Urothelium cell line (cell line): ENCODE measurements at places on chromosomes 12 and 14.

DNA sequence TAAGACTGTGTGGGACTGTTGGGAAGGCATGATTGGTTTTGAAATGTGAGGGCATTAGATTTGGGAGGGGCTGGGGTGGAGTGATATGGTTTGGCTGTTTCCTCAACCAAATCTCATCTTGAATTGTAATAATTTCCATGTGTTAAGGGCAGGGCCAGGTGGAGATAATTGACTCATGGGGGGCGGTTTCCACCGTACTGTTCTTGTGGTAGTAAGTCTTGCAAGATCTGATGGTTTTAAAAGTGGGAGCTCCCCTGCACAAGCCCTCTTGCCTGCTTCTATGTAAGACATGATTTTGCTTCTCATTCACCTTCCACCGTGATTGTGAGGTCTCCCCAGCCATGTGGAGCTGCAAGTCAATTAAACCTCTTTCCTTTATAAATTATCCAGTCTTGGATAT lies 76.6 kb upstream of the PPFIA2 start:
- no peak for DNase-seq

DNA sequence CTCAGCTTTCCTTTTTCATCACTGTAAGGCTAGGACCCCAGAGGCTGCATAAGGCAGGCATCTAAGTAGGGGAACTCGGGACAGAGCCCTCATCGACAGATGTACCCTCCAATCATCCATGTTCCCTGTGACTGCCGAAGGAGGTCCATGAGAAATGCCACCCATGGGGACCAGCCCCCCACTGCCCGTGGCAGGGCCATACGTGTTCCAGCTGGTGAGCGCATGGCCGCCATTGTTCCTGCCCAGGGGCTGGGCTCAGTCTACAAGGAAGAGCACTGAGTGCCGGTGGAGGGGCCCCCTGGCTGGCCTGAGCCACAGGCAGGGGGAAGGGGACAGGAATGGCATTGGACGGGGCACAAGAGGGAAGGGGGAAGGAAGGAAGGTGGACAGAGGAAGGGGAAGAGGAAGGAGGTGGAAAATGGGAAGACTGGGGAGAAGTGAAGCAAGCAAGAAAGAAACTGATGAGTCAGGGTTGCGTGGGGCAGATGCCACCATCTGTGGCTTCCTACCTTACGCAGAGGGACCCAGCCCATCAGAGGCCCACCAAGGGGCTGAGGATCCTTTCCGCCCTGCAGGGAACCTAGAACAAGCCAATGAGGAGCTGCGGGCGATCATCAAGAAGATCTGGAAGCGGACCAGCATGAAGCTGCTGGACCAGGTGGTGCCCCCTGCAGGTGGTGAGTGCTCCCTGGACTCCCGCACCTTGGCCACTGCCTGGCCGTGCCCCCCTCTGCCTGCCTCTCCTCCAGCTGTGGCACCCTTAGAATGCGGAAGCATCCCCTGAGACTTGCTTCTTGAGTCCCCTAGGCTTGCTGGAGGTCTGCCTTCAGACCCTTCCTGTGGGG lies 120.6 kb upstream of the FKBP4 start:
- DNase-seq, result no peak

DNA sequence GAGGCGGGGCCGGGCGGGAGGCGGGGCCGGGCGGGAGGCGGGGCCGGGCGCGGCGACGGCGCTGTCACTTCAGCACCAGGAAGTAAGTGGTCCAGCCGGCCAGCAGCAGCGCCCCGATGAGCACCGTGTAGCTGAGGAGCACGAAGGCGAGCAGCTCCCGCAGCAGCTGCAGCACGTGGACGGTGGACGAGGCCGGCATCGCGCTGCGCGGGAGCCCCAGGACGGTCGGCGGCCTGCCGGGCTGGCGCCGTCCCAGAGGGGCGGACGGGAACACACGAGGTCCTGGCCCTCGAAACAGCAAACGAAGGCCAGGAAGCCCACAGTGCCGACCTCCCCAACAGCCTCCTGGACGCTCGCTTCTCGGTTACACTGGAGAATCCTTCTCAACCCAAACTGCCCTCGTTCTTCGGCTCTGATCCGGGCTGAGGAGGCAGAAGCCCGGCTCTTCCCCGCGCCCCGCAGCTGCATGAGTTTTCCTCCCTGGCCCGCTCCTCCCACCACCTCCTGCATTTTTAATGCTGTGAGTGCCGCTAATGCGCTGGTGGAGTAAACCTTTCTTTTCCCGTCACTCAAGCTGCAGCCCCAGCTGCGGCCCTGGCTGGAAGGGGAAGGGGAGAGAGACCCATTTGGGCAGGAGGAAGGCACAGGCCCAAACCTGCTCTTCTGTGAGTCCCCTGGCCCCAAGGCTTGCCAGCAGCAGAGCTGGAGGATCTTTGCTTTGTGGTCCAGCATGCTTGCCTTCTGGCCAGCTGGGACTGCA lies 694 bp upstream of the DIABLO start:
- DNase-seq, result no peak

DNA sequence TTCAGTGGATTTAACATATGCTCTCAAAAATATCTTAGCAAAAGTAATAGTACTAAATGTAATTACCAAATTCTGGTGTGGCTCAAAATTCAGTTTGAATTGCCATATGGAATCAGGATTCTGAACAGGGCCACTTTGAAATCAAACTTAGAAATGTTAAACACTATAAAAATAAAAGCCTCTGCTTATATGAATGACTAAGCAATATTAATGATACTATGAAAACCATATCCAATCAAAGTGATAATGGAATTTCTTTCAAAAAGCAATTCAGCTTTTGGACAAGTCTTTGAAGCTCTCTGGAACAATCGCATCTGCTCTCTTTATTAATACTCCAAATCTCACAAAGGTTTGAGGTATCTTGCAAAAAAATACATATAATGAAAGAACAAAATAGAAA lies 51.6 kb downstream of the ERGIC2 start:
- DNase-seq, result no peak

- no peak for DNase-seq
These were observed 91.6 kb upstream of the GRIN2B start for GRCh38 chr12:14072987-14073386.

- peak; percentile 36 for DNase-seq
These were observed 12.5 kb upstream of the IRF2BPL start for GRCh38 chr14:77040741-77041653.

DNA sequence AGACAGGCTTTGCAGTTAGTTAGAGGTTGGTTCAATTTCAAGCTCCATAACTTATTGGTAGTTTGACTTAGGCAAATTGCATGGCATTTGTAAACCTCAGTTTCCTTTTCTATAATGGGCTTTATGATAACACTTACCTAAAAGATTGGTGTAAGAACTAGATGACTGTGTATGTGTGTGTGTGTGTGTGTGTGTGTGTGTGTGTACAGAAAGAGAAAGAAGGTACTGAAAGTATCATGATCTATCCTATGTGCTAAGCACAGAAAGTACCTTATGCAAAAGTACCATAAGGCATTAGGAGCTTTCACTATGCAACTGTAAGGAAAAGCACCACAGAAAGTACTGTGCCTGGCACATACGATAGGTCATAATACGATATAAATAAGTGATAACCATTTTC lies 304.3 kb upstream of the KITLG start:
- no peak for DNase-seq

DNA sequence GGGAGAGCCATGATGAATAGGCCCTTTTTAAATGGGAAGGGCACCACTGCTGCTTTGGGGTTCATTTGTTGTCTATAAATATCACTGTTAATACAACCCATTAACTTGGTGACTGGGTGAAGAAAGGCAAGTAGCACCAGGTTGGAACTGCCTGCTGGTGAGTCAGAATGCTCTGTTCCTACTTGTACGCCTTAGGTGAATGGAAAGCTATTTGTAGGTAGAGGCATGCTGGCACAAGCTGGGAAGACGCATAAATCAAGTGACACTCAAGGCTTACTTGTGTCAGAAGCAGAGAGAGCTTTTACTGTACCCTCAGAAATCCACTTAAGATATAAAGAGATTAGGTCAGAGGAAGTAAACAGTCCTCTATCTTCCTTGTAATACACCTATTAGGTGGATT lies 142.5 kb downstream of the TMX1 start:
- DNase-seq, result no peak

DNA sequence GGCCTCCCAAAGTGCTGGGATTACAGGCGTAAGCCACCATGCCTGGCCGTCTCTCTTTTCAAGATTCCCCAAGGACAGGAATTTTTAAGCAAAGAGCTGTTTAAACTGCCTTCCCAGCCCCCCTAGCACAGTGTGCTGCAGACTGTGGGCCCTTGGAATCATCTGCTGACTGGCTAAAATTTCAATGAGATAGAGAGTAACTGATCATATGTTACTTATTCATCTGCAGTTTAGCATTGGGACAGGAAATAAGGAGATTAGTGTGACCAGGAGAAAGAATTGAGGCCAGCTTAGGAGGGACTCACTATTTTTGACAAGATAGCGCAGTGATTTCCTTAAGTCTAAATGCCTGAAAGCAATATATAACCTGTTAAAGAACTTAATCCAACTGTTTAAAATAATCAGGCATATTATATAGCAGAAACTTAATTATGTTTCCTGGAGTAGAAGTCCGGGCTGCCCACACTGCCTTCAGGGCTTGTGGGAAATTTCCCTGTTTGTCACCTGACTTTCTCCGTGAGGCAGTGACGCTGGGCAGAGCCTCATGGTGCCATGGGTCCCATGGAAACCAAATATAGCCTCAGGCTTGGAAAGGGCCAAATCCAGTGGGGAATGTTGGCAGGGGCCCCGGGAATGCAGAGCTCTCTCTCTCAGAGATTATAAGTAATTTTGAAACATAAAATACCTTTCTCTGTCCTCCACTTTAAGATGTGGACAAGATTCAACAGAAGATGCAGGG lies 22.8 kb upstream of the CEBPE start:
- no peak for DNase-seq

GRCh38 chr14:30296931-30297405 lies 262.0 kb upstream of the G2E3 start:
- DNase-seq, result no peak

DNA sequence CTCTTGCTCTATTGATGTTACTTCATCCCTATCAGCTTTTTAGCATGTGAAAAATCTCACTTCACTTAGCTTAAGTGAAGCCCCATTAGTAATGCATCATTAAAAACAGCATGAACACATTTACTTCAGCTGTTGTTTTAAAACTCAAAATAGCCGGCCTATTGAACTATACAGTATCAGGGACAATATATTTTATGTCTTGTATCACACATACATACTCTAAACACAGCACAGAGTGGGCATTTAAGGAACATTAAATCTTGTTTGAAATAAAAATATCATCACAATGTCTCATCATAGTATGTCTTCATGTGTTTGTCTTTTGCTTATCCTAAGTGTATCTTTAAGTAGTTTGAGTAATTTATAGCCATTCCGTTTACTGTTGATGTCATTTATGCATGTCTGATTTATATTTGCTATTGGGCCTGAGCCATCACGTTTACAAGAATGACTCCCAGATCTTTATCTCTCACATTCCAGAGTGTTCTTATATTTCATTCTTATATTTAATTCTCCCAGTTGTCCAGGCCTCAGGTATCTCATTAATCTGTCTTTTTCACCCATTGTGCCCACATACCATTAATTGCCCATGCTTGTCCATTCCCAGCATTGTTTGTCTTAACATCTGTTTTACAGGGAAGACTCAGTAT lies 57.5 kb downstream of the ARHGAP5 start:
- DNase-seq, result no peak

DNA sequence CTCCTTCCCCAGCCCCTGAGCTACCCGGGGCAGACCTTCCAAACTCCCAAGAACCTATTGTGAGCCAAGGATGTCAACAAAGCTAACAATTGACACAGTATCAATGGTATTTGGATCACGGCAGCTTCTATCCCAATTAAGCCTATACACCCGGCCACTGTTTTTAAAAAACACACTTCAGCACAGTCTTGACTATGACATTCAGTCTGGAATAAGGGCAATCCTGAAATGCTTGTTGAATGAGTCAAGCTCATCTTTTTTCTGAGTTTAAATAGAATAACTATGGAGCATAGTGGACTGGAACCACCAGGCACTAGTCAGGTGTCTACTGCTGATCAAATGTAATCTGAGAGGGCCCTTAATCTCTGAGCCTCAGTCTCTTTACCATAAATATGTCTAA lies 5.7 kb downstream of the DENND5B start:
- DNase-seq, result peak; percentile 42

DNA sequence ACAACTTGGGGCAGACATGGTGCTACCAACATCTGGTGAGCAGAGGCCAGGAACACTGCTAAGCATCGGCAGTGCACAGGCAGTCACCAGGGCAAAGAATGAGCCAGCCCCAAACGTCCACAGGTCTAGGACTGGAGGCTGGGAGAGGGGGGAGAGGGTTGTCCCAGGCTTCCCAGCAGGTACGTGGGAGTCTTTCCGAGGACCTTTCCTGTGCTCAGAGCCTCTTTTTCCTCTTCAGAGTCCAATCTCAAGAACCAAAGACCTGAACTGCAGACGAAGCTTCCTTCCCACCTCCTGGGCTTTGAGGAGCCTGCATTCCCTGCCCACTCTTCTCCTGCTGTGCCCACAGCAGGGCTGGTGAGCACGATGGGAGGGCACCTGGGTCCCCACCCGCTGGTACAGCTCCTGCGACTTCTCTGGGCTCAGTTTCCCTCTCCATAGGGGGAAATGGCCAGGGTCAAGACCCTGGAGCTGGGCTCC lies 48.7 kb downstream of the DLK1 start:
- no peak for DNase-seq

GRCh38 chr12:49019443-49020324 lies 1.1 kb upstream of the PRKAG1 start:
- peak; percentile 61 for DNase-seq

GRCh38 chr12:52947738-52948423 lies 1.0 kb upstream of the KRT18 start:
- no peak for DNase-seq

GRCh38 chr14:64614166-64614565 lies 64.4 kb downstream of the PPP1R36 start:
- no peak for DNase-seq

- DNase-seq, result no peak
These were observed 13.8 kb downstream of the CBLN3 start for GRCh38 chr14:24415421-24416253.

DNA sequence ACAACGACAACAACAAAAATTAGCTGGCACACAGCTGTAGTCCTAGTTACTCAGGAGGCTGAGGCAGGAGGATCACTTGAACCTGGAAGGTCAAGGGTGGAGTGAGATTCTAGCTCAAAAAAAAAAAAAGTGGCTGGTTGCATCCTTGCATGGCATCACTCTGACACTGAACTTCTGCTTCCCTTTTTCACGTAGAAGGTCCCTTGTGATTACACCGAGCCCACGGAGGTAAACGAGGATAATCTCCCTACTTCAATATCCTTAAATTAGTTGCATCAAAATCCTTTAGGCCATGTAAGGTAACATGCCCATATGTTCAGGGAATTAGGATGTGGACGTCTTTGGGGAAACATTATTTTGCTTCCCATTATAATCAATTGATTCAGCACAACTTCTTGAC lies 4.0 kb upstream of the PPP4R4 start:
- DNase-seq, result no peak

DNA sequence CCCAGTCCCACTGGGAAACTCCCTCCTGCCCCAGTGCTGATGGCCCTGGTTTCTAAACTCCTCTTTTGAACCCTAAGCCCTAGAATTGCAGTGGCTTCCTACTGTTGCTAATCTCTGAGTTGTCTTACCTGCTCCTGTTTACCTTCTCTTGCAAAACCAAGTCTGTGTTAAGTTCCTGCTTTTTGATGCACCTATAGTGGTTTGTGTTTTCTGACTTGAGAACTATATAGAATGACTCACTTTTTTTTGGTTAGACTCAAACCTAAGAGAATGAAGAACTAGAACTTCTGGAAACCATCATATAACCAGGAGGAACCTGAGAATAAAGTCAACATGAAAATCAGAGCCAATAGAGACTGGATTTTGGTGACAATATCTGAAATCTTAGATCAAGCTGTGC lies 5.5 kb upstream of the GAS2L3 start:
- no peak for DNase-seq
